ENCODE measurements at places on chromosomes 2 and 18.

GRCh38 chr2:216424274-216424673 is 12.0 kb downstream of the SMARCAL1 start:
- DNase-seq = no peak

DNA sequence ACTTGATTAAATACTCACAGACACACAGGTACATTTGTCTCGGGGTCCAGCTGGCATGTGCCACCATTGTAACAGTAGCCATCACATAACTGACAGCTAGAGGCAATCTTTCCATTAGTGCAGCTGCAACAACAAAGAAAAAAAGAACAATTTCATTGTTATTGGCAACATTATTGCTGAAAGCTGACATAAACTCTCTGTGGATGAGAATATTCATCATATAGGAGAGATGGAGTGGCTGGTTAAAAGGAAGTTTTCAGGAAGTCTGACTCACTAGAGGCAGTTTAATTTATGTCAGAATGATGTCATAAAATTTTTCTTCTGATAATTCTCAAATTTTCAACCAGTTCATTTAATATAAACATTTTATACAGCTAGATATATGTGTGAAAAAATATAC is 1490.0 kb upstream of the NXPH2 start:
- no peak for DNase-seq

DNA sequence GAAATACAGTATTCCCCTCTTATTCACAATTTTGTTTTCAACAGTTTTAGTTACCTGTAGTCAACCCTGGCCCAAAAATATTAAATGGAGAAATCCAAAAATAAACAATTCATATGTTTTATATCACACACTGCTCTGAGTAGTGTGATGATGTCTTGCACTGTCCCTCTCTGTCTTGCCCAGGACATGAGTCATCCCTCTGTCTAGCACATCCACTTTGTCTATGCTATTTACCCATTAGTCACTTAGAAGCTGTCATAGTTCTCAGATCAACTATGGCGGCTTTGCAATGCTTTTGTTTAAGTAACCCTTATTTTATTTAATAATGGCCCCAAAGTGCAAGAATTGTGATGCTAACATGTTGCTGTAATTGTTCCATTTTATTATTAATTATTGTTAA is 380.6 kb upstream of the REG3G start:
- DNase-seq = no peak

DNA sequence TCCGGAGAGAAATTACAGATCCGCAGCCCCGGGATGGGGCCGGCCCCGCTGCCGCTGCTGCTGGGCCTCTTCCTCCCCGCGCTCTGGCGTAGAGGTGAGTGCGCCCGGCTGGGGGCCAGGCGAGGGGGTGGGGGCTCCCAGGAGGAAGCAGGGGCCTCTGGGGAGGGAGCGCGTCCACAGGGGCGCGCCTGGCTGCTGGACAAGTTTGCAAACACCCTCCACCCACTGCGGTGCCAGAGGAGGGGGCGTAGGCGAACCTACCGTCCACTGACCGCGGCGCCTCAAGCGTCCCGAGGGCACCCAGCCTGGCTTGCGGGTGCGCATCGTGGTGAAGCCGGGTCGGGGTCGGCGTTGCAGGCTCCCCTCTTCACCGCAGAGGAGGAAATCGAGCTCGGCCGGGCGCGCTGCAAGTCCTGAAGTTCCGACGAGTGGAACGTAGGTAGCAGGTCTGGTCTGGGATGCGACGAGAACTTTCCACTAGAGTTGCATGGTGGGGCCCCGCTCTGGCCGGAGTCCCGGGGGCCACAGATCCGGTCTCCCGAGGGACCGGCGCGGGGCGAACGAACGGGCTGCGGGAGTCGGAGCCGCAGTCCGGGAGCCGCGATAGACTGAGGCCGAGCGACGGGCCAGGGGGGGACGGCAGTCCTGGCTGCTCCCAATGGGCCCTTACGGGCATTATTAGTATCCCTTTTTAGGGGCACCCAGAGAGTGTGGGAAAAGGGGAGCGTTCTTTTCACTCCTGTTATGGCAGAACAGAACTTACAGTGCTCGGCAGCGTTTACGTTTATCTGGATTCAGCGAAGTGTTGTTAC is 502 bp downstream of the MERTK start:
- peak; percentile 21 for DNase-seq
